ENCODE measurements at places on chromosomes 5 and 9.

GRCh38 chr5:119468286-119468685 lies 16.0 kb downstream of the HSD17B4 start:
- no peak for DNase-seq

DNA sequence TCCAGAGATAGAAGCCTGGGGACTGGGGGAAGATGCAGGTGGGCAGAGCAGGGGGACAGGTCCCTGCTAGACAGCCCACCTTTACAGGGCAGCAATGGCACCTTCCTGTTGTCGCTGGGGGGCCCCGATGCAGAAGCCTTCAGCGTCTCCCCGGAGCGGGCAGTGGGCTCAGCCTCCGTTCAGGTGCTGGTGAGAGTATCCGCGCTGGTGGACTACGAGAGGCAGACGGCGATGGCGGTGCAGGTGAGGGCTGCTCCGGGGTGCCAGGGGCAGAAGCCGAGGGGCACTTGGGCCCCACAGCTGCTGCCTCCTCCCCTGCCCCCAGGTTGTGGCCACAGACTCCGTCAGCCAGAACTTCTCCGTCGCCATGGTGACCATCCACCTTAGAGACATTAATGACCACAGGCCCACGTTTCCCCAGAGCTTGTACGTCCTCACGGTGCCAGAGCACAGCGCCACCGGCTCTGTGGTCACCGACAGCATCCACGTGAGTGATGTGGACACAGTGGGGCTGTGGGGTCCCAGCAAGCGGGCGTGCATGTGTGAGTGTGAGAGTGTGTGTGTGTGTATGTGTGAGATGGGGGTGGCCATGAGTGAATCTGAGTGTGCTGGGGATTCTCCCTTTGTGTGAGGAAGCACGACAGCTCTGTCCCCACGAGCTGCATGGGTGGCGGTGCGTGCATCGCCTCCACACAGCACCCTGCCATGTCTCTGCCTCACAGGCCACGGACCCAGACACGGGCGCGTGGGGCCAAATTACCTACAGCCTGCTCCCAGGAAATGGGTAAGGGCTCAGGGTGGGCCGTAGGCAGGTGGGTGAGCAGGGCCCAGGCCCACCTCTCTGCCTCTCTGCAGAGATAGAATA lies 28.4 kb downstream of the CDHR2 start:
- no peak for DNase-seq

GRCh38 chr9:89686126-89686525 lies 81.3 kb downstream of the GADD45G start:
- DNase-seq: no peak

GRCh38 chr9:26244661-26245451 lies 566.6 kb upstream of the TUSC1 start:
- DNase-seq: no peak
